ENCODE measurements at places on chromosomes 6 and 20.

- DNase-seq = no peak
These were observed 35.6 kb downstream of the ADGRF4 start for GRCh38 chr6:47733879-47734558.

DNA sequence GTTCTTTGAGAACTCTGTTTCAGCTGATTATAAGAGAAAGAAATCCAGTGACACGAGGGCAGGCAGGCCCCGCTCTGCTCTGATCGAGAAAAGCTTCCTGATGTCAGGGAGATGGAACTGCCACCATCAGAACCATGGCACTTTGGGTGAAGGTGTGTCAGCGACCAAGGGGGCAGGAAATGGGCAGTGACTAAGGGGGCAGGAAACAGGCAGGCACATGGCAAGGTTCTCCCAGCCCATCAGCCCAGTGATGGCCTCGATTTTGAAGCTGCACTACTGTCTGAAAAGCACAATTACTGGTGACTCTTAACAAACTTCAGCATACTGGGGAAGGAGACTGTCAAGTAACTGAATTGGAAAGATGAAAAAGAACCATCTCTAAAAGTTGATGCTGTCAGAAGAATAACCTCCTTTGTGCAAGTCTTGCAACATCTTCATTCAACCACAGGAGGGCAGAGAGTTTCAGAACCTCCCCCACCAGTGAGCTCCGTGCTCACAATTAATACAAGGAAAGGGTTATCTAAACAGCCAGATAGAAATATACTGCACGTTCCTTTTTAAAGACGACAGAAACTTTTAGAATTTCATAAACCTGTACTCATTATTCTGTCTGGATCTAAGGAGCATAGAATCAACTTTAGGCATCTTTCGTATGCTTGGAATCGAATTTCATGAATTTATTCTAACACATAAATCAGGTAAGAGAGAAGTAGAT, 39.1 kb downstream of the TMX4 start:
- peak; percentile 8 for DNase-seq

- no peak for DNase-seq
These were observed 441.1 kb upstream of the JARID2 start for GRCh38 chr6:14804785-14805210.

DNA sequence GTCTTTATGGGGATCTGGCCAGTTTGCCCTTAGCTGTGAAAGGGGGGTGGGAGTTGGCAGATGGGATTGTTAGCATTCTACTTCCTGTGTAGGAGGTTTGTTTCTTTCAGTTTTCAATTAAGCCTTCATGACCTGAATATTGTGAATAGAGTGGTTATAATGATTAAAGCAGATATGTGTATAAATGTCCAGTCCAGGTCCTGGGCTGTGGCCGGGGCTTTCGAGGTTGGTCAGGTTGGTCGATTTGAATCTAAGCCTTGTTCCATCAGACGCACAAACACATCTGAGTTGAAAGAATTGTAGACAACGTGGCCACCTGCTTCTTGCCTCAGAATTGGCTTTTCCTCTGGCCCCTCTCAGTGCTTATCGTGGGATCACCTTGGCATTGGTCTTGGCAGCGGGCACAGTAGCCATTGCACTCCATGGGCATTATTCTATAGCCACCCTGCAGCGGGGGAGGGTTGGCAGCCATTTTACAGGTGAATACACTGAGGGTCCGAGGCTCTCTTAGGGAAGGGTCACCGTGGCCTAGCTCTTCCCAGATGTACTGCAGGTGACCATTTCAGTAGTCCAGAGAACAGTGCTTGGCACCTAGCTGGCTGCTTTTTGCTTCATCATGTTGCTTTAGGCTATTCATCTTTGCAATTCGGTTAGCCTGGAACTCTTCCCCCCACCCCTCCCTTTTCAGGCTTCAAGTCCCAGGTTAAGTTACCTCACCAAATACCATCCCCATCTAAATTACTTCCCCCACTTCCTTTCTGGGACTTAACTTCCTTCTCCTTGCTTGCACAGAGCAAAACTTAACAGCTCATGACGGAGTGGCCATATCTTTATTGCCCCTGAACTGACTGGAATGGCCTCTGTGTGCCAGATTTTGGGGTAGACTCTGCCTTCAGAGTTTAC, 1.1 kb downstream of the RNF114 start:
- DNase-seq = no peak

DNA sequence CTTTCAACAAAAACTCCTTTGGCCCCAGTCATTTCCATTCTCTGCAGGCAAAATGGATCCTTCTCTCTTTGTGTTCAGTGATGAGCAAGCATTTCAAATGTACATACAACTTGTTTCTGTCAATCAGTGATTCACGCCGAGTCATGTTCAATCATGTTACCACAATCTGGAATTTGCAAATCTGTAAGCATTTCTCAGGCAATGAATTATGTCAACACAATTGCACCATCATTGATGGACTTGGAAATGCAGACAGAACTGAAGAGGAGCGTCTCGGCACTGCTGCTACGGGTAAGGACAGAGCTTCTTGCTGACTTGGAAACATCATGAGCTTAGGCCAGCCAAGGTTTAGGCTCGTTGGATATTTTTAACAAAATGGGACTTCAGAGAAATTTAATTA, 132.8 kb upstream of the AGPAT4 start:
- DNase-seq = no peak

DNA sequence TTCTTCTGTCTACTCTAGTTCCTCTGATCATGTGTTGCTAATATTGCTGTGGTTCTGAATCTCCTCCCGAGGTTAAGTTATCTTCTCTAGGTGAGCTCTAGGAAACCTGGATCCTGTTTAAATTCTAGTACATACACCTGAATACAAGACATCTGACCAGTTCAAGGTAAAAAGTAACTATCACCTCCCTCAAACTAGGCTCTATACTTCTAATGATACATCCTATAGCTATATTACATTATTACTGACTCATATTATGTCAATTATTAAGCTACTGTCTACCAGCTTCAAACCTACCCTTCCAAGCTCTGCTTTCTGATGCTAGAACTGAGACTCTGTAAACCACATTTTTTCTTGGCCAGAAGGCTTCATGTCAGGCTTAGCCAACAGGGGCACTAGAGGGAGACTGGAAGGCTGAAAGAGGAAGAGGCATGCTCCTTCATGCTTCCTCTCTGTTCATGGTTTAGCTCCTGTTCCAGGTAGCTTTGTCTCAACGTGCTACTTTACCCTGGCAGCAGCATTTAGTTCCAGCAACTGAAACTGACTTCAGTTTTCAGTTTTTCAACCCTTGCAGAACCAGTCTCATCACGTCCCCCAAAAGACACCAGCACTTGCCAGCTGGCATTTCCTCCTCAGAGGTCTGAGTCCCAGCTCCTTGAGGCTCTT, 148.4 kb upstream of the TOP1 start:
- DNase-seq = no peak
